ENCODE measurements at places on chromosomes 7 and 10.

DNA sequence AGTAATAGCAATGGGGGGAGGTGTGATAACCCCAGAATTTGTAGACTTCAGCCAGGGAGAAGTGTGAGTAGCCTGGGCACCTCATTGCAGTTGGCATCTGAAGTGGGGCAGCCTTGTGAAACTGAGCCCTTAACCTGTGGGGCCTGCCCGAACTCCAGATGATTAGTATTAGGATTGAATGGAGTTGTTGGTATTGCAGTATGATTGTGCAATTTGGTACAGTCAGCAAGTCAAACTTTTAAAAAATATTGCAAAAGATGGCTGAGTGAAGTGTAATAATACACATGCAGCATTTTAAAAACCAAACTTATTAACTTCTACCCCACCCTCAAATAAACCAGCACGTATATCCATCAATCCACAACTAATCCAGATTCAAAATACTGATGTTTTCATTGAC, 9.3 kb downstream of the RBM33 start:
- no peak for DNase-seq

- DNase-seq: peak; percentile 83
Observed at GRCh38 chr10:100338434-100339036, 8.5 kb upstream of the SCD start.

GRCh38 chr7:26328498-26329390, 37.1 kb downstream of the SNX10 start:
- DNase-seq: no peak

DNA sequence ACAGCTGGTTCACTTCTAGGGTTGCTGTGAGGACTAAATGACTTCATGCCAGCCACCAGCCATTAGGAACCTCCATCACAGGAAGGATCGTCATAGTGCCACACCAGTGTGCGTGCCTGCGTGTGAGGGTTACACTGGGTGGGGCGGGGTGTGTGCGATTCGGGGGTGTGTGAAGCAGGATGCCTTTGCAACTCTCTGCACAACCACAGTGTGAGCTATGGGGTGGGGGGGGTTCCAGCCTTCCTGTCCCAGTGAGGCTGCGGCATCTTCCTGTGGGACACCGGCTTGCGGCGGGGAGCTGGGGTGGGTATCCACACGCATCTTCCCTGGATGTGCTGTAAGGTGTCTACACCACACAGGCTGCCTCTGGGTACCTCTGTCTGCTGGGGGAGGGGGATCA, 6.9 kb upstream of the ELFN1 start:
- no peak for DNase-seq

GRCh38 chr7:93238748-93239147, 6.6 kb downstream of the VPS50 start:
- DNase-seq: no peak

DNA sequence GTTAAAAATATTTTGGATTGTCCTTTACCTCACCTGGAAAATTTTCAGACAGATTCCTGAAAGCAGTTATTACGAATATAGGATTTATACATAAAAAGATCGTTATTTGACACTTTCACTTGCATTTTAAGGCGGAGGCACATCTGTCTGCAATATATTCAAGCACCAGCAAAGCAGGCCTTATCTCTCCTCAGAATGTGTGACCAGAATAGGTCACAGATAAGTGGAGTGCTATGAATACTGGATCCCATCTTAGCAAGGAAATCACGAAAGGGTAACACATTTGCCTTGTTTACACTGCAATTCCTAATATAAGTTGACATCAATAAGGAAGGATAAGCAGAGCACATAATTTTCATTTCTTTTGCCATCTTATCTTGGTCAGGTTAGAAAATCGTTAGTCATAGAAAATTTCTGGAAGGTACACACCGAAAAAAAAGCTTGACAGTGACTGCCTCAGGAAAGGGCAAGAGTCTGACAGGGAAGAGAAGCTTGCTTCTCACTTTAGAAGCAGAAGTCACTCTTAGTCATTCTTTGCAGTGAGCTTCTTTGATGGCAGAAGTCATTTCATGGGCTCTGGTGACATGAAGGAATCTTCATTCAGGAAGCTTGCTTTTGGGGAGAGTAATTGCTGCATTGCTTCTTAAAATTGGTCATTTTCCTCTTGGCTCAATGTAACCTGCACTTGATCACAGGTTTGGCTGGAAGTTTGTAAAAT, 98.1 kb upstream of the STK17A start:
- no peak for DNase-seq

DNA sequence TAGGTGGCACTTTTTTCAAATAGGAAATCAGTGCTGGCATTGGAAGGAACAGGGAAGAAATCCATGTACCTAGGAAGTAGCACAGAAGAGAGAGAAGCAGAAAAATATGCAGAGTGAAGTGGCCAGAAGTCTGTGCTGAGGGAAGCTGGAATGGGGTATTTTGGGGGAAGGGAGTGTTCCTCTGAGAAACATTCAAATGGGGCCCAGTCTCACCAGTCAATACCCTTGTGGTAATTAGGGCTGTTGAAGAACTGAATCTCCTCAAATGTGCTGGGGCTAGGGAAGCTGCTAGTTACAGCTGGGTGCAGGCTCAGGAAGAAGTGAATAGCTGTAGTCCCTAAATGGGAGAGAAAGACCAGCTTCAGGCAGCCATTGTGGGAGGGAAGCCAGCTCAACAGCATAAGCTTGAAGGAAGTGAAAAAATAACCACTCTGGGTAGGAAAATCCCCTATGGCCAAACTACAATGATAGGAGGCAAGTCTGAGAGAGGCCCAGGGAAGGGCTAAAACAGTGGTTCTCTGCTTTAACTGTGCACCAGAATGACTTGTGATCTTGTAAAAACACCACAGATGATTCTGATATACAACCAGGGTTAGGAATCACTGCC, 7.6 kb downstream of the NDST2 start:
- no peak for DNase-seq

- no peak for DNase-seq
Observed at GRCh38 chr7:22343612-22344011, 13.3 kb downstream of the RAPGEF5 start.

GRCh38 chr7:20305726-20306125, 25.0 kb upstream of the ITGB8 start:
- DNase-seq: no peak

GRCh38 chr7:111853201-111853990, 291.1 kb upstream of the IMMP2L start:
- no peak for DNase-seq

DNA sequence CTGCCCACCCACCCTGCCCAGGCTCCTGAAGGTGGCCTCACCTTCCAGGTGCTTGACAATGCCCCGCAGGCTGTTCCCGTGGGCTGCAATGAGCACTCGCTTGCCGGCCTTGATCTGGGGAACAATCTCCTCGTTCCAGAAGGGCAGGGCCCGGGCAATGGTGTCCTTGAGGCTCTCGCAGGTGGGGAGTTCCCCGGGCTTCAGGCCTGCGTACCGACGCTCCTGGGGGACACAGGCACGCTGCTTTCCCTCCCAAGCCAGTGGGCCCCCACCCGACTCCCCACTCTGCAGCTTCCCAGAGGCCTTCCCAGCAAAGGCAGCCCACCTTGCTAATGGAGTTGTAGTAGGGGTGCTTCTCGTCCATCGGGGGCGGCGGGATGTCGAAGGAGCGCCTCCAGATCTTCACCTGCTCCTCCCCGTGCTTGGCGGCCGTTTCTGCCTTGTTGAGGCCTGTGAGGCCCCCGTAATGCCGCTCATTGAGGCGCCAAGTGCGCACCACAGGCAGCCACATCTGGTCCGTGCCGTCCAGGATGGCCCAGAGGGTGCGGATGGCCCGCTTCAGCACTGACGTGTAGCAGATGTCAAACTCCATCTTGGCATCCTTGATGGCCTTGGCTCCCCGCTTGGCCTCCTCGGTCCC, 456 bp downstream of the PGAM2 start:
- DNase-seq: no peak

GRCh38 chr7:28222636-28223035, 42.0 kb upstream of the JAZF1 start:
- no peak for DNase-seq

DNA sequence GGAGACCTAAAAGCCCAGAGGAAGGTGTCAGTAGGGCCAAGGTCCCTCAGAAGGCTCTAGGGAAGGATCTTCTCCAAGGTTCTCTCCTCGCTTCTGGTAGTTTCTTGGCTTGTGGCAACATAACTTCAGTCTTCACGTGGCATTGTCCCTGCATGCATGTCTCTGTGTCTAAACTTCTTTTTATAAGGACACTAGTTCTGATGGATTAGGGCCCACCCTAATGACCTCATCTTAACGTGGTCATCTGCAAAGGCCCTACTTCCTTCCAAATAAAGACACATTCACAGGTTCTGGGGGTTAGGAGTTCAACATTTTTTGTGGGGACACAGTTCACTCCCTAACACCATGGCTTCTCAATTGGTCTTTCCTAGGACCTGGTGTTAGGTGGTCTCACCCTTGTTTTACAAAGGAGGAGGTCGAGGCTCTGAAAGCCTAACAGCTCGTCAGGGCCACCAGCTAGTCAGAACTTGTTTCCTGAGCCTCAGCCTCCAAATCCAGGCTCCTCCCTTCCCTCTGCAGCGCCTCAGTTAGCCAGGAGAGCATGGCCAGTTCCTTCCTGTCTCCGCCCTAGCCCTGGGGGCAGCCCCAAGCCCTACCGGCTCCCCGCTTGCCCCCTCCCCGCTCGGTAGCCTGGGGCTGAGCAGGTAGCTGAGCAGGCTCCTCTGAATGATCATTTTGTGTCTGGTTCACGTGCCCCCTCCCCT, 109.7 kb upstream of the PPIF start:
- no peak for DNase-seq

DNA sequence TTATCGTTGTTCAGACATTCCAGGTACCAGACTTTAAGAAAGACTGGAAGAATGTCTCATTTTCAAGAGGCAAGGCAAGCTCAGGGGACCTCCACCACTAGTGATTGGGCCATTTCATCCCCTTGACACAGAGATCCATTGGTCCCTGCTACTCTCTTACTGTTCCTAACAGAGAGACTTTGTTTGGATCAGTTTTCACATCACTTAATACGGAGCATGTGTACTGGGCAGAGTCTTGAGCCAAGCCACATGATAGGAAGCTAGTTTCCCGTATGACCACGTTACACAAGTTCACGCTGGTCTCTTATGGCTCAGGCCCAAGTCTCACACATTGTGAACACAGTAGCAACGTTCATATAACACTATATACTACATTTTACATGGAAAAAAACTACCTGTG, 269.9 kb downstream of the BAMBI start:
- DNase-seq: no peak

Data from thymus (tissue), 14 donors.